Stimulated activated CD8-positive, alpha-beta memory T cell treated with anti-CD3 and anti-CD28 coated beads, Interleukin-15, amount 100 ng/mL, for 24 hours (primary cell): ENCODE measurements at places on chromosomes 7 and 10.

- no peak for DNase-seq
Measured at GRCh38 chr7:65225422-65226006, 148.1 kb upstream of the ZNF92 start.

GRCh38 chr7:107355616-107356015 lies 114.2 kb upstream of the GPR22 start:
- no peak for DNase-seq

DNA sequence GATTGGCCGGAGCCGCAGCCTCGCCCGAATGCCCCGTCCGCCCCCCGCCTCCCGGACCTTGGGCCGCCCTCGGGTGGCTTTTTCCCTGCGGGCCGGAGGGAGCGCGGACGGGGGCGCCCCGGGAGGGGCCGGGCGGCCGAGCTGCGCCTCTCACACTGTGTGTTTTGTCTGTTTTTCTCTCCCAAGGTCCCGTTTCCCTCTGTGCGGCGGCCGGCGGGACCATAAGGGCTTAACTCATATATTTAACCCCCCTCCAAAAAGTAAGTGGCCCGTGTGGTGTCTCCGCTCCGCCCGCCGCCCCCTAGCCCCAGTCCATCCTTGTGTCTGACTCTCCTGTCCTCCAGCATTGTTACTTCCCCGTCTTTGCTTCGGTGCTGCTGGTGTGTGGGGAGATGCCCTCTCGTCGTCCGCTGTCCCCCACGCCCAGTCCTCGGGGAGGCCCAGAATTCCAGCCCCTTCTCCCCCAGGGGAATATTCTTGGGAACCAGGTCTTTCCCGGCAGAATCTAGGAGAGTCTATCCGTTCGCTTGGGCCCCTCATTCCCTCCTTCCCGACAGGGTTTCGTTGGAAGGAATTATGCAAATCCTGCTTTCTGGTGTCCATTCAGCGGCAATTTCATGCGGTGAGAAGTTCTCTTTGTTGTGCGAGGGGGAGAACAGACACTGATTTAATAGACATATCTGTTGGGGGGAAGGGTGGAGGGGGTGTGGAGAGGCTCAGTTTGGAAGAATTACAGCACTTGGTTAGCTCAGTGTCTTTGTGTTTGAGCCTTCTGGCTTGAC lies 1.3 kb downstream of the LCOR start:
- DNase-seq, result no peak

DNA sequence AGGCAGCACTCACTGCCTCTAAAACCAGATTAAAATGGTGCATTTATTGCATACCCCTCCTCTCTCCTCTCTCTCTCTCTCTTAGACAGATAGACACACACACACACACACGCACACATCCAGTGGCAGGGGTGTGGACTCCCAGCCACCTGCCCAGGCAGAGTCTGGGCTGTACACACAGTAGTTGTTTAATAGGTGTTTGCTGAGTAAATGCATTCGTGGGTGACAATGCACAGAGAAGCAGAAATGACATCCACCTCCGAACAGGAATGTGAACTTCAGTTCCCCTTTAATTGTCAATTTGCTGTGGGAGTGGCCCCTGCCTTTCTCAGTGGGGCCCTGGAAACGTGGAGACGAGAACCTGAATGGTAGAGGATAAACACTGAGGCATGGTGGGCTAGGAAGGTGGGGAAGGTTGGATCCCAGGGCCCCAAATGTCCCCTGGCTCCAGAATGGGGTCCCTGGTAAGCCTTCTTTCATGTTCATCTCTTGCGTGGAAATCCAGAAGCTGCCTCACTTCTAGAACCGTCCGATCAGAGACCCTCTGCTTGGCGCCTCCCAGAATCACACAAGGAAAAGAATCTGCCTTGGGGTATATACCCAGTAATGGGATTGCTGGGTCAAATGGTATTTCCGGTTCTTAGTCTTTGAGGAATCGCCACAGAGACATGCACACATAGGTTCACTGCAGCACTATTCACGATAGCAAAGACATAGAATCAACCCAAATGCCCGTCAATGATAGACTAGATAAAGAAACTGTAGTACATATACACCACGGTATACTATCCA lies 58.5 kb upstream of the ECHDC3 start:
- DNase-seq, result no peak

- DNase-seq, result no peak
Measured at GRCh38 chr7:26188206-26188956, 12.2 kb downstream of the HNRNPA2B1 start.

DNA sequence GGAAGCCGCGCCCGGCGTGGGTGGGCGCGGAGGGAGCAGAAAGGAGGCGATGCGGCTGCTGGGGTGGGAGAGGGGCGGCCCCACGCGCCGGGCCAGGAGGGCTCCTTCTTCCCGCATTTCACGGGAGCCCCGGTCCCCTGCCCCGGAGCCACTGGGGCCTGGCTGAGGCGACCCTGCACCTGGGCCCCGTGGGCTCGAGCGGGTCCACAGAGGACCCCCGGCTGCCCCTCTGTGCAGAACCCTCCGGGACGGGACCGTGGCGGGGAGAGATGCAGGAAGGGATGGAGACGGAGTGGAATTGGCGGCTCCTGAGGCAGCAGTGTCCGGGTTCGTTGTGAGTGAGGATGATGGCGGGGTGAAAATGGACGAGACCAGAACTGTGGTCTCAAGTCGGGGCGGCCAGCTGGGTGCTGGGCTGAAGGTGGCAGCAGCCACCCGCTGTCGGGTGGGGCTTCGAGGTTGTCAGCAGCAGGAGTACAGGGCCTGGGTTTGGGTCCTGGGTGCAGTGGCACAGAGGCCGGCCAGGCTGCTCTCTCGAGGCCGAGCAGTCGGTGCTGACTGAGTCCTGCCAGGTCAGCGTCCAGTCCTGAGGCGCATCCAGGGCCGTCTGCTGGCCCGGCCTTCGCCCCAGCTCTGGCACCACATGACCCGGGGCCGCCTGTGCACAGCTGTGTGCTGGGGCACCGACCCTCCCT lies 80.4 kb downstream of the VIPR2 start:
- DNase-seq, result no peak

DNA sequence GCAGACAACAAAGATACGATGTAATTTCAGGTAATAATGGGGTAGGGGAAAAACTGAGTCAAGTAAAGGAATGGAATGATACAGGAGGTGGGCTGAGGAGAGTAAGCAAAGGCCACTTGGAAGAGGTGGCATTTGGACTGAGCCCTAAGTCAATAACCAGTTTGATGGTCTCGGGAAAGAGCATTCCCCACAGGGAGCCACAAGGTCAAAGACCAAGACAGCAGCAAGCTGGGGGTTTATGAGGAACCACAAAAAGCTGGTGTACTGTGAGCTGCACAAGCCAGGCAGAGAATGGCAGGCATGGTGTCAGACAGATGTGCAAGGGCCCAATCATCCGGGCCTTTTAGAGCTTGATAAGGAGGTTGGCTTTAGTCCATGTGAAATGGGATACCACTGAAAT lies 98.7 kb downstream of the NOC3L start:
- no peak for DNase-seq

GRCh38 chr7:44645696-44646095 lies 39.3 kb downstream of the OGDH start:
- no peak for DNase-seq

- no peak for DNase-seq
Measured at GRCh38 chr7:32117837-32118236, 47.6 kb upstream of the PDE1C start.

DNA sequence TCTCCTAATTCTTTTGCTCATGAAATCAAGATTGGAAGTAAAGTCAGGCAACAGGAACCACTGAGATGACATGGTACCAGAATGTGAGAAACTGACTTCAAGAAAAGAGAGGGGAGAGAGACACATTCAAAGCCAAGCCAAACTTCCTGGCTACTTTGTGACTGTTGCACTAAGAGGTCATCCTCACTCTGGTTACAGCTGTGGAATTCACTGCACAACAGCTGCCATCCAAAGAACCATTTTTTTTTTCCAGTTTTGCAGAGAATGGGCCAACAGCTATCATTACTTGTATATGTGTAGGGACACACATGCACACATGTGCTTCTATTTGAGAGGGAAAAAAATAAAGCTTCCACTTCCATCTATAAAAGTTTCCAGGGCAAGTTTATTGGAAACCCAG lies 203.5 kb downstream of the GLI3 start:
- no peak for DNase-seq

DNA sequence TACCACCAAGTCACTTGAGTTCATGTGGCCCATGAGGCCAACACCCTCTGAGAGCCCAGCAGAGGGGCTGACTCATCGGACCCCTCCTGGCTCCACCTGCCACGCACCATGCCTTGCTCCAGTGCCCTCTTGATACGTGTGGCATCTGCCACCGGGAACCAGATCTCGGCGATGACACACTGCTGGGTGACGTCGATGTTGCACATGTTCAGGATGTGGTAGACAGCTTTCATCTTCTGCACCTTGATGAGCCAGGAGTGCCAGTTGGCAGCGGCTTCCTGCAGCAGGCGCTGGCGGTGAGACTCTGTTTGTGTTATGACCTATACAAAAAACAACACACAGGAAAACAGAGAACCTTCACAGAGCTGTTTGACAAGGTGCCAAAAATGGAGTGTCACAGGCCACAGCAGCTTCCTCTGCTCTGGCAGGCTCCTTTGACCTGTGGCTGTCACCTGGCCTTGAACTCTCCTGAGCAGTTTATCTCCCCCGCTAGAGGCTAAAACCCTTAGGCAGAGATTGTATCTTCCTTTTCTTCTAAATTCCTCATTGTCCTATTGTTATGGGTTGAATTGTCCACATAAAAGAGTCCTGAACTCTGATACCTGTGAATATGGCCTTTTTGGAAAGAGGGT lies 45.2 kb upstream of the TMEM213 start:
- DNase-seq, result peak; percentile 53

DNA sequence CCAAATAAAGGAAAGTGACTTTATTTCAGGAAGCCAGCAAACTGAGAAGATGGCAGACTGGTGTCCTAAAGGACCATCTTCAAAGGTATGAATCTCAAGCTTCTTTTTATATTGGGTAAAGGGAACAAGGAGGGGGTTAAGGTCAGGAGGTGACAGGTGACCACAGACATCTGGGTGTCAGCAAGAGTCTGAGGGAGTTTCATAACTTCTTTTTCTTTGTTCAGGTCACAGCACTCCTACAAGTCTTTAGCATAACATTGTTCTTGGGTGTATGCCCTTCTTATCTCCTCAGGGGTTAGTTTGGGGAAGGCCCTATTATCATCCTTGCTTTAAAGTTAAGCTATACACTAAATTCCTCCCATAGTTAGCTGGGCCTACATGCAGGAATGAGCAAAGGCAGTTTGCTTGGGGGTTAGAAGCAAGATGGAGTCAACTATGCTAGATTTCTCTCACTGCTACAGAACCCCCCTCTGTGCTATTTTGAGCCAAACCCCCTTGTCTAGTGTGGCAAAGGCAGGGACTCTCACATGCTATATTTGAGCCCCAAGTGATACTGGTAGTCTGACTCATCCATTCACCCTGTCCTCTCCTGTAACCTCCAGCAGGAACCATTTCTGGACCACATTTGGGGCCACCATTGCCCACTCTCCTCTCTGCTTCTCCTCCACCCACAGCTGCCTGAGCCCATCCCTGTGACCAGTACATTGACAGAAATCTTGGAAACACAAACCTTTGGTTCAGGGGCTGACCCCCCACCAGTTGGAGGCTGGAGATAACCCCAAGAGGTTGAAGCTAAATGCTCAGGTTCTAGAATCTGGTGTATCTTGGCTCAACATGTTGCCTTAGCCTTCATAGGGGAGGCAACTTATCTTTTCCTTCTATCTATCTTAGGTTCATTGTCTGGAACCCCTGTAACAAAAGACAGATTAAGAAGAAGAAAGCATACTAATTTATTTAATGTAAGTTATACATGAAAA lies 55.5 kb upstream of the LRGUK start:
- DNase-seq, result no peak

DNA sequence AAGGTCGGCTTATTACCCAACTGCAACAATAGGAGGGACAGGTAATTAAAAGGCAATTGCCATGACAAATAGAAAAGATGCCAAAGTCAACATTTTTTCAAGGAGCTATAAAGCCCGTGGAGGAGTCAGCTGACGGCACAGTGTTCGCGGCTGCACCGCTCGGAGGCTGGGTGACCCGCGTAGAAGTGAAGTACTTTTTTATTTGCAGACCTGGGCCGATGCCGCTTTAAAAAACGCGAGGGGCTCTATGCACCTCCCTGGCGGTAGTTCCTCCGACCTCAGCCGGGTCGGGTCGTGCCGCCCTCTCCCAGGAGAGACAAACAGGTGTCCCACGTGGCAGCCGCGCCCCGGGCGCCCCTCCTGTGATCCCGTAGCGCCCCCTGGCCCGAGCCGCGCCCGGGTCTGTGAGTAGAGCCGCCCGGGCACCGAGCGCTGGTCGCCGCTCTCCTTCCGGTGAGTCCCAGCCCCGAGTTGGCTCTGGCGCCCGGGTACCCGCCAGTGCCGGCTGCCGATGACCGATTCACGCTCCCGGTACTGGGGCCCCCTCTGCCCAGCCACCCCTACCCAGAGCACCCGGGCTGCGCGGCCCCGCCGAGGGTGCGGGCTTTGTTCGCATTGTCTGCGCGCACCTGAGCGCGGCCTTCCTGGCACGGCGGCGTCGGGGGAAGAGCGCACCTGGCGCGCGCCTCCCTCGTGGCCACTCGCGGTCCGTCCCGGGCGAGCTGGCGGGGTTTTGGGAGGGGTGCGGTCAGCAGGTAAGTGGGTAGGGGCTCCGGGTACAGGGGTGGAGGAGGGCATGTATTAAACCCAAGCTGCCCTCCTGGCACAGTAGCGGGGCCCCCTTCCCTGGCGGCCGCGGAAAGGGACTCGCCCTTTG lies at the start of gene VWA2:
TSS of gene VWA2 (plus strand) at position 138 of the 877 bp plus-strand sequence. CDS start 9,460 bp downstream, outside the sequence.
- DNase-seq, result no peak

GRCh38 chr10:85224366-85224940 lies 896.1 kb downstream of the CCSER2 start:
- no peak for DNase-seq

GRCh38 chr10:97168645-97169044 lies 17.1 kb downstream of the SLIT1 start:
- DNase-seq, result no peak

GRCh38 chr7:149872419-149873073 lies 1.2 kb upstream of the ATP6V0E2 start:
- DNase-seq, result no peak

GRCh38 chr10:88804083-88804812 lies 1.7 kb downstream of the LIPM start:
- no peak for DNase-seq

- DNase-seq, result no peak
Measured at GRCh38 chr10:100333661-100334440, 3.8 kb upstream of the PKD2L1 start.

GRCh38 chr7:143205560-143206293 lies 16.1 kb upstream of the TAS2R40 start:
- no peak for DNase-seq

- no peak for DNase-seq
Measured at GRCh38 chr7:39921506-39922175, 28.4 kb upstream of the CDK13 start.
